ENCODE measurements at places on chromosomes 7 and 10. TPM values are rescaled to one million over a fixed set of nuclear protein-coding genes. Genes with fewer than 3 reads are reported as not detected.

The MSMB gene
- total RNA-seq, result not detected

The FAM25G gene
- not detected for total RNA-seq

The GRK5 gene
- total RNA-seq, result 31.0 TPM

The GDF2 gene
- total RNA-seq, result not detected

The TWNK gene
- 2.9 TPM for total RNA-seq

The TFR2 gene
- not detected for total RNA-seq

The TPK1 gene
- total RNA-seq, result 5.3 TPM

The SPDYE11 gene
- under 0.01 TPM for total RNA-seq

The GBX1 gene
- total RNA-seq, result not detected
